ENCODE measurements at places on chromosomes 11 and 22.

DNA sequence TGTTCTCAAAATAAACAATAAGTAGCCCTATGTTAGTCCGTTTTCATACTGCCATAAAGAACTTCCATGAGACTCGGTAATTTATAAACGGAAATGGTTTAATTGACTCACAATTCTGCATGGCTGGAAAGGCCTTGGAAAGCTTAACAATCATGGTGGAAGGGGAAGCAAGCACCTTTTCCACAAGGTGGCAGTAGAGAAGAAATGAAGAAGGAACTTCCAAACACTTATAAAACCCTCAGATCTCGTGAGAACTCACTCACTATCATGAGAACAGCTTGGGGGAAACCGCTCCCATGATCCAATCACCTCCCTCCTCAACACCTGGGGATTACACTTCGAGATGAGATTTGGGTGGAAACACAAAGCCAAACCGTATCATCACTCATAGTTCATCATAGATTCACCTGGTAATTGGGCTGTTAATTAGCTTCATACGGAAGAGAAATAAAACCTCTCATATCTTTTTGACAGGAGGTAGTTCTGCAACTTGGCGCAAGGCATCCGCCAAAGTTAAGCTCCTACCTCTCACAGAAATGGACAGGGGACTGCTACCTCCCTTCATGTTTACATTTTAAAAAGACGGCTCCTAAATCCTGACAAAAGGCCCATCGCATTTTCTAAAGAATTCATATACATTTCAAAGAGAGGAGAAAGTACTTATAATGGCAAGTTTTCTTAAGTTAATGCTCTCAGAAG, 49.0 kb downstream of the MUC15 start:
- DNase-seq: no peak

GRCh38 chr11:27427183-27427980, 45.2 kb downstream of the LGR4 start:
- DNase-seq: no peak

DNA sequence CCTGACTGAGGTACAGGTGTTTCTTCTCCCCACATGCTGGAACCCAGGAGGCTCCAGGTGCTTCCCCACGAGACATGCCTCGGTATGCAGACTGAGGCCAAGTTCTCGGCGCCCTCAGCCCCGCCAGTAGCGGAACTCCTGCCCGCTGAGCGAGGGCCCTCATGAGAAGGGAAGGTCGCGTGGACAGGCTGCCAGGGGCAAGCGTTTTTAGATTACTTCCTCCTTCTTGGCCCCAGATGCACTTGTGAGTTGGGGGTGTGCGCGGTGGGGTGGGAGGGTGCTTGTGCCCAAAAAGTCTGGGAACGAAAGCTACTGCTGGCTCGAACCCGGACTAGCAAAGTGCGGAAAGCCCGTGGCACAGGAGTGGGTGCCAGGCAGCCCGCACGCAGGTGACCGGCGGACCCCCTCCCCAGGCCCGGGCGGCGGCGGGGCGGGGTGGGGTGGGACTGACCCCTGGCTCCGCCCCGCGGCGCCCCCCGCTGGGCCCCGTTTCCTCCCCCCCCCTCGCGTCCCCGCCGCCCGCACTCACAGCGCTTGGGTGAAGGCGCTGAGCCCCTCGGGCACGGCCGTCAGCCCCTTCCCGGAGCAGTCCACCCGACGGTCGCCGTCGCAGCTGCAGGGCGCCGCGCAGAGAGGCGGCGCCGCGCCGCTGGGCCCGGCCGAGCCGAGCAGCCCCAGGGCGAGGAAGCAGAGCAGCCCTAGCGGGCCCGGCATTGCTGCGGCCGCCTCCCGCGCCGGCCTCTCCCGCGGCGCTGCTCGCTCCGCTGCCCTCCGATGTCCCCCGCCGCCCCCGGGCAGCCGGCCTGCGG, 797 bp downstream of the LGR4 start:
- no peak for DNase-seq

DNA sequence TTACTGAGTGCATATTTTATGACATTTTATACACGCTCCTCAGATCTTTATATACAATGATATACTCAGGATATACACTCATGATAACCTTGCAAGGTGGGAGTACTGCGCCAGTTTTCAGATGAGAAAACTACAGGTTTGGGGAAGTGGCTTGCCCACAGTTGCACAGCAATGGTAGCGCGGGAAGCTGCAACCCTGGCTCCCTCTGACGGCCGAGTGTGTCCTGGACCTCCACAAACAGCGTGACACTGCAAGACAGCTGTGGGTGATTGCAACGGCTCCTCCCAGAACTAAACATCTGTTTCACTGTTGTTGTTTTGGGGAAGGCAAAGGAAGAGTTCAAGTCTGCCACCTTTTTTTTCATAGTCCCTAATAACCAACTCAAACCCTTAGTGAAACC, 47.0 kb downstream of the PACSIN2 start:
- DNase-seq: no peak

GRCh38 chr22:27273436-27273835, 528.1 kb downstream of the MN1 start:
- DNase-seq: no peak

GRCh38 chr22:43131773-43132501, 11.3 kb downstream of the MCAT start:
- DNase-seq: no peak

- no peak for DNase-seq
These were observed 32.5 kb upstream of the ATXN10 start for GRCh38 chr22:45638834-45639746.

GRCh38 chr11:63760487-63761079, 8.0 kb downstream of the ZFTA start:
- DNase-seq: no peak

DNA sequence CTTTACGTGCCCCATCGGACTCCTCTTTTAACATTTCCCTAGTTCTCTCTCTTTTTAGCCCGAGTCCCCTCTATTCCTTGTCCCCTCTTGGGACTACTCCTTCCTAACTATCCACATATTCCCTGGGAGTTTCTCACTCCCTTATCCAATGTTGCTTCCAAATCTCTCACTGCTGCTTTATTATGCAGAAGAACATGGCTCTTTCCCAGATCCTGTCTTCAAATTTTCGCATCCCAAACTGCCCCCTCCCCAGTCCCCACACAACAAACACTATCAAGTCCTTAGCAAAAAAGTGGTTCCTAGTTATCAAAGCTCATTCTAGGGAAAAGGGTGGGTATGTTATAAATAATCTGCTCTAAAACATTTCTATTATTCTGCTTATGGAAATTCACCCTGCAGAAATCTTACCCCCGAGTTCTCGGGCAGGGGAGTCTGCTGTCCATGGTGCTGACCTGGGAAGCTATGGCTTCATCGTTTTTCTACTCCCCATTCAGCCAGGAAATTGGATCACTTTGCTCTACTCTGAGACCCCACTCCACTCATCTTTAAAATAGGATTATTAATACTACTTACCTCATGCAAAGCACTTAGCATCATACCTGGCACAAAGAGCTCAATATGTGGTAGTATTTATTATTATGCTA, 393.5 kb downstream of the BUD13 start:
- no peak for DNase-seq
